ENCODE measurements at places on chromosomes 7 and 10.

DNA sequence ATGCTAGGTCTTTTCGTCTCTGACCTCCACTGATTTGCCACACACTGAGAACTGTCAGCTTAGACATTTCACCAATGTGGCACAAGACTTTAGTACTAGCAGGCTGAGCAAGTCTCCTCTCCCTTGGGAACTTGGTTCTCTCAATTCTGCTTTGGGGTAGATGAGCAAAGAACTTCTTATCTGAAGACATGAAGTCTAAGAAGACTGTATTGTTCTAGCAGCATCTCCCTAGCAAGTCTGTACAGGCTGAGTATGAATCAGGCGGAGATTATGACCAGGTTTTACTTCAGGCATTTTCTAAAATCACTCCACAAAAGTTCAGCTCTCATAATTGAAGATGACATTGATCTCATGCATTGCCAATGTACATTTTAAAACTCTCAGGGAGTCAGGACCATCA lies 23.8 kb upstream of the STN1 start:
- DNase-seq, result no peak

- no peak for DNase-seq
These were observed 8.9 kb downstream of the COX19 start for GRCh38 chr7:966291-967069.

DNA sequence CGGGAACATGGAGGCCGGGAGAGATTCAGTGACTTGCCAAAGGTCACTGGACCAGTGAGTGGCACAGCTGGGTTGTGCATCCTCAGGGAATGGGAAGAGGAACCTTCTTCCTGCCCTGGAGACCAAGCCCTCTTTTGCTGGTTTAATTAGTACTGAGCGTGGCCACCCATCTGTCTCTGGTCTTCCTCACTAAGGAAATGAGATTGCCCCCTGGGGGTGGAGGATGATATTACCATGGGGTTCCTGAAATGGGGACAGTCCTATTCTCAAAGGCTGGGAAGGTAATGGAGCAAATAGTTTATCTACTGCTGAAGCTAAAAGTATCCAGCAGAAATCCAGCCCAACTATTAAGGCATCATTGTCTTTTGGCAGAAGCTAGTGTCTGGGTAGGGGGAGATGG lies 98.6 kb upstream of the FGFR2 start:
- DNase-seq, result no peak

DNA sequence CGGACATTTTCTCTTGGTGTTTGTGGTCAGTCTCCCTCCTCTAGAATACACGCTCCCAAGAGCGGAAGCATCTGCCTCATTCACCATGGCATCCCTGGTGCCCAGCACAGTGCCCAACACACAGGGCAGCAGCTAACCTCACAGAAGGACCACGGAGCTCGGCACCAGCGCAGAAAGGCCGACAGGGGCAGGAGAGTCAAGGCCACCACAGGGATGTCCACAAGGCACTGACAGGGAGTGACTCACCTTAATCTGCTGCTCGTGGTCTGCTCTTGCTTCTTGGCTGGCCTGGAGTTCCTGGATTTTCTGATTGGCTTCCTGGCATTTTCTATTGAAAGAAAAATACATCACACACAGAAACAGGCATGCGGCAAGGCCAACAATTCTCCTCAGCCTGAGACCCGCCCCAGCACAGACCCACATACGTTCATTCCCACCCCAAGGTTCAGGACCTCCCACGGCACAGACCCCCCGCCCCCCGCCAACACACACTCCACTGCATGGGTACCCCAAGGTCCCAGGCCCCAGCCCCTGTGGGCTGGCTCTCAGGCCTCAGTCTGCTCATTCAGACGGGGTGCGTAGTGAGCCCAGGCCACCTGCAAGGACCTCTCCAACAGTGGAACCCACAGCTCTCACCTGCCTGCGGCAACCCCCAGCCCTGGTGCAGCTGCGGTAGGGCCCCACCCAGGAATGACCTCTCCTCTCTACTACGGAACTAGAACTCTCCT lies 14.9 kb downstream of the MAD1L1 start:
- DNase-seq, result no peak

DNA sequence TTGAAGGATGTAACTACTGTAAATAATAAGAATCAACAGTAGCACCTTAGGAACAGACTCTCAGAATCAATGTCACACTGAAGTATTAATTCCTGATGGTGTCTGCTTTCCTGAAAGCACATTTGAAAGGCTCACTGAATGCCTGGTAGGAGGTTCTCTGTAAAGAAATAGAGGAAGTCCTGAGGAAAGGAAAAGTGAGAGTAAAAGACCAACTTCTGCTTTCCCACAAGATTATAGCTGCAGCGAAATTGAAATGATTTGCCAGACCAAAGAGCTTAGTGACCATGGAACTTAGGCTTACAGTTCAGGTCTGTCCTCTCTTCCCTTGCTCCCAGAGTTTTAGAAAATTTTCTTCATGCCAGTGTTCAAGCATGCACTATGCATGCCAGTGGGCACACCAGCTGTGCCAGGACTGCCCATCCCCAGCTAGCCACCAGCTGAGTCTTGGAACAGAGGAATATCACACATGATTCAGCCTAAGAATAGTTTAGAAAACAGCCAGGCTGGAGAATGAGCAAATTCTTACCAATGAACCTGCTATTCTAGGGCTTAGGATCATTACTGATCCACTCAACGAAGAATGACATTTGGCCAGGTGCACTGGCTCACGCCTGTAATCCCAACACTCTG lies 123.2 kb downstream of the HERPUD2 start:
- no peak for DNase-seq

DNA sequence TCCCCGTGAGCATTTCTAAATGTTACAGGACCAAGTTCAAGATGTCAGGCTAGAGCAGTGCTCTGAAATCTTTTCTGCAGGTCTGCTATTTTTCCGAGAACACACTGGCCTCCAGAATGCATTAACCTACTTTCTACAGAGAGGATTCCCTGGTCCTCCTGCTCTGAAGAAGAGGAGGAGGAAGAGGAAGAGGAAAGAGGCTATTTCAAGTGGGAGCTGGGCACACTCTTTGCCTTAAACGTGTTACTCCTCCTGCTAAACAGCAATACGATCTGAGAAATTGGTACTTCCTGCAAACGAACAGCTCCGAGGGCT lies 157.4 kb downstream of the FRMD4A start:
- no peak for DNase-seq

DNA sequence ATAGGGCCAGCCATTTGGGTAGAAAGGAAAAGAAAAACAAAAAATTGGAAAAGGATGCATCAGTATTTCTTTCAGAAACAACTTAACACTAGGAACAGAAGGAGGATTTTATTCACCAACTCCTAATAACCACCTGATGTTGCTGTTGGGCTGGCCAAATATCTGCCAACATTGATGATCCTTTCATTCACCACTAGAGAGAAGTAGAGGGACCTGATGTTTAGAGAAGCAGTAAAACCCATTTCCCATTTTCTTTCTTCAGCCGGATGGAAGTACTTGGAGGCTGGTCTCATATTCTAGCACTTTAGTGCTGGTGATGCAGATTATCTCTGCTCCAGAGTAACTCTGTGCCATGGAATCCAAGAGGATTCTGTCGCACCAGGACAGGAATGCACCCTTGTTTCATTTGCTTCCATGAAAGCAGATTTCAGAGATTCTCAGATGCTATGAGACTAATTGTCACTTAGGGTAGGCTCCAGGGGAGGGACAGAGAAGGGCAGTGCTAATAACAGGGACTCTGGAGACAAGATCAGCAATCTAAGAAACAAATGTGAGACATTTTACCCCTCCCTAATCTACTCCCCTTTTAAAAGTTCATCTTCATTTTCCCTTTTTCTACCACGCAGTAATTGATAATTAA lies 3.1 kb downstream of the KLLN start:
- no peak for DNase-seq

GRCh38 chr10:45118929-45119328 lies 118.2 kb downstream of the ZNF22 start:
- DNase-seq, result no peak

DNA sequence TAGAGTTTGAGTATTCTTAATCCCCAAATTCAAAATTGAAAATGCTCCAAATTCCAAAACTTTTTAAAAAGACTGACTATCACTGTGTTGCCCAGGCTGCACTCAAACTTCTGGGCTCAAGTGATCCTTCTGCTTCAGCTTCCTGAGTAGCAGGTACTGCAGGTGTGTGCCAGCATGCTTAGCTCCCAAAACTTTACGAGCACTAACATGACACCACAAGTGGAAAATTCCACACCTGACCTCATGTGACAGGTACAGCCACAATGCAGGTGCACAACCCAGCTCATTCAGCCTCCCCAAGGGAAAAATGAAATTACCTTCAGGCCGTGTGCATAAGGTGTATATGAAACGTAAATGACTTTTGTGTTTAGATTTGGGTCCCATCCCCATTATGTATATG lies 16.5 kb downstream of the CDC123 start:
- no peak for DNase-seq

DNA sequence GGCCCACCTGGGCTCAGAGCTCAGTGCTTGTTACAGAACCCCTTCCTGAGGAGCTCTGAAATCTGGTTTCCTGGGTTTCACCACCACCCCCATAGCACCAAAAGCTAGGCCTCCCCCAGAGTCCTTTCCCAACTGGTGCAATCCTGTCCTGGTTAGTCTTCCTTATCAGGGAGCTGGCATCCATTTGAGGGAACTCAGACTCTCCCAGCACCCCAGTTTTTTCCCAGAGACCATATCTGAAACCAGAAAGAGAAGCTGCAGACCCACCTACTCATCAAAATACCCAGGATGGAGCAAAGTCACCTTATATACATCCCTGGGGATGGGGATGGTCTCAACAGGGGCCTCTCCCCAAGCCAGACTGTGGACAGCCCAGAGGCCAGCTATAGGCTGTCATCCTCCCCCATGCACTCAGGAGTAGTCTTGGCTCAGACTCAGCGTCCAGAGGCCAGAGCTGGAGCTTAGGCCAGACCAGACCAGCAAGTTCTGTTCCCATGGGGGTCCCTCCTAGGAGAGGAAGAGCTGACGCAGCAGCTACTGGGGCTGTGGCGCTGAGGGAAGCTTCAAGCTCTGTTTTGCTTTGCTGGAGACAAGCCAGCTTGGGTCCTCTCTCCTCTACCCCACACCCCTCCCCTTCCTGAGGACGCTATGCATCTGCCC lies 3.0 kb downstream of the TBATA start:
- no peak for DNase-seq

GRCh38 chr7:68015122-68015977 lies 1018.7 kb downstream of the TYW1 start:
- no peak for DNase-seq

- DNase-seq, result no peak
These were observed 592.7 kb upstream of the GALNT17 start for GRCh38 chr7:70539205-70539604.

- no peak for DNase-seq
These were observed 391.4 kb downstream of the TNS3 start for GRCh38 chr7:47190462-47190861.

- no peak for DNase-seq
These were observed 14.9 kb downstream of the HEPACAM2 start for GRCh38 chr7:93211228-93211818.

- no peak for DNase-seq
These were observed 15.3 kb downstream of the AOC1 start for GRCh38 chr7:150867605-150868004.

GRCh38 chr10:34758447-34758996 lies 56.6 kb downstream of the PARD3 start:
- no peak for DNase-seq

DNA sequence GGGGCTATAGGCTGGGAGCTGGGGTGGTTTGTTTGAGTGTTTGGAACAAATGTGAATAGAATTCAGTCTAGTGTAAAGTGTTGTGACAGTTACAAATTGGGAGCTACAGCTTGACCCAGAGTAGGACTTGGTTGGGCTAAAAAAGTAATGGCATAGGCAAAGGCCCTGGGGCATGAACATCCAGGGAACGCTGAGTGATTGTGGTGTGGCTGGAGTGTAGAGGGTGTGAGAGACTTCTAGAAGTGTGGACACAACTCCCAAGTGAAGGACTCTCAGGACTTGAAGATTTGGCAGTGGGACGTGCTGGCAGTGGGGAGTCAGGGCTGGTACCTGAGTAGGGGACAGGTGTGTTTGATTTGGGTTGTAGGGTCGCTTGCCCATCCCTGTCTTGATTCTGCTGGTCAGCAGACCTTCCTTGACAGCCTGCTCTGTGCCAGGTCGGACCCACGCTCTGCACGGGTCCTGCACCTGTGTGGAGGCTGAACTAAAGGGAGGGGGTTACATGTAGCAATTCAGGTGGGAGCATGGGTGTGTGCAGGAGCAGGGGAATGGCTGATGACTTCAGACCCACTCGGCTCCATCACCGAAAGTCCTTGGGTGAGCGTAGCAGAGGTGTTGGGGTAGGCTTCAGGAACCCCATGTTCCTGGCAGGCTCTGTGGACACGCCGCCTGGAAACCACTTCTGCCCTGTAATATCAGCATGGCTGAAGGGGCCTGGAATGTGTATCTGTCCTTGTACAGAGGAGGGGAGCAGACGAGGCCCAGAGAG lies 43.3 kb downstream of the ZMIZ1 start:
- DNase-seq, result no peak

- no peak for DNase-seq
These were observed 53.7 kb upstream of the ZNF273 start for GRCh38 chr7:64849250-64849923.

- no peak for DNase-seq
These were observed 46.9 kb downstream of the AHCYL2 start for GRCh38 chr7:129271500-129272355.

DNA sequence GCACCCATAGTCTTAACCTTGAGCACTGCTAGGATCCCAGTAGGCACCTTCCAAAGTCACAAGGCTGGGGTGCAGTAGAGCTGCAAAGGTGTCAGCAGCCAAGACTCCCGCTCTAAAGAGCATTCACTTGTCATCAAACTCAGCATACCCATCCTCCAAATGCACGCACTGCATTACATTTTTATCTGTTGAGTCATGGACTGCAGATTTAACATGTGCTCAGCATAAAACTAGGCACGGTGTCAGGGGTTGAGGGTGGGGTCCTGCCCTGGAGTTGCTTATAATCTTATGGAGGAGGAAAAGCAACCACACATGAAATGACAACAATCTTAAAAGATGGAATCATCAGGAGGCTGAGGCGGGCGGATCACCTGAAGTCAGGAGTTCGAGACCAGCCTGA lies 102.6 kb downstream of the PARP12 start:
- DNase-seq, result no peak

GRCh38 chr10:80544316-80544953 lies 6.7 kb downstream of the SH2D4B start:
- no peak for DNase-seq

Data from esophagus squamous epithelium (tissue), 5 donors.